ENCODE measurements at places on chromosomes 6 and 20.

GRCh38 chr6:87700397-87701343, 1.4 kb downstream of the AKIRIN2 start:
- peak; percentile 13 for DNase-seq

DNA sequence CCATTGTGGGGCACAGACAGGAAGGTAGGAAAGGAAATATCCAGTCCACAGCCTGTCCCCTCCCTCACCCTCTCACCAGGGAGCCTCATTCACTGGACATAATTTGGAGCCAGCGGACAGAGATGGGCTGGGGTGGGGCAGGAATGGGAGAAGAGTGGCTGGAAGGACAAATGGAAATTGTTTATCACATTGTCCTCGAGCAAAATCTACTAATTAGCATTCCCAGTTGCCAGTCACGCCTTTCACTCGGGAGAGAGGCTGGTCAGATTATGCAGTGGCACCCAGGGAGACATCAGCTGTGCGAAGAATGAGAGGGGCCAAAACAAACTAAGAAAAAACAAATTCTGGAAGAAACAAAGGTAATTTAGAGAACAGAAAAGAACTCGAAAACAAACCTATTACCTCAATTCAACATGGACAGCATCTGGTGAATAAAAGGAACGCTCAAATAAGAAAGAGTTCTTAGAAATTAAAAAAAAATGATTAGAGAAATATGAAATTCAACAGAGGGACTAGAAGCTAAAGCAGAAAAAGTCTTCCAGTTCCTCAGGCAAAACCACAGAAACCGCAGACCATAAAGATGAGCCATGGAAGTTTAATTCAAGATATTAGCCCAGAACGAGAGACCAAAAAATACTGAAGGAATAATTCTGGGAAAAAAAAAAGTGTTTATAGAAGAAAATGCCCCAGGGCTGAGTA, 108.5 kb upstream of the RALGAPA2 start:
- no peak for DNase-seq

DNA sequence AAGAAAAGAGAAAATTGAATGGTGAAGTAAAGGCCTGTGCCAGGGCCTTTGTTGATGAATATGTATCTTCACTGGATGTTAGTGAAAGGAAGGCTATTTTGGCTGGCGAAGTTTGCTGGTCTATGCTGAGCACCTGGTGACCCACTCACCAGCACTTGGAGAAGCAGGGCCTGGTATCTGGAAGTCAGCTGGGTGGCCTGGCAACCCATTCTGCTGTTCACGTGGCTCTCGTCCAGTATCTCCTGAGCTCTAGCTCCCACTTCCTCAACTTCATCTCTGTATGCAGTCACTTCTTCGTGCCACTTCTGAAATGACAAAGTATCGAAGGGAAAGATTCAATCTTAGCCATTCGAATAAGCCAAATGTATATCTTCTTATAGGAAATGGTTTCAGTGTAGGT, 283.7 kb downstream of the SYNE1 start:
- DNase-seq = no peak

GRCh38 chr6:43987838-43988439, 139.3 kb downstream of the MRPL14 start:
- DNase-seq = no peak

GRCh38 chr6:25219216-25219916, 59.8 kb upstream of the CARMIL1 start:
- no peak for DNase-seq

DNA sequence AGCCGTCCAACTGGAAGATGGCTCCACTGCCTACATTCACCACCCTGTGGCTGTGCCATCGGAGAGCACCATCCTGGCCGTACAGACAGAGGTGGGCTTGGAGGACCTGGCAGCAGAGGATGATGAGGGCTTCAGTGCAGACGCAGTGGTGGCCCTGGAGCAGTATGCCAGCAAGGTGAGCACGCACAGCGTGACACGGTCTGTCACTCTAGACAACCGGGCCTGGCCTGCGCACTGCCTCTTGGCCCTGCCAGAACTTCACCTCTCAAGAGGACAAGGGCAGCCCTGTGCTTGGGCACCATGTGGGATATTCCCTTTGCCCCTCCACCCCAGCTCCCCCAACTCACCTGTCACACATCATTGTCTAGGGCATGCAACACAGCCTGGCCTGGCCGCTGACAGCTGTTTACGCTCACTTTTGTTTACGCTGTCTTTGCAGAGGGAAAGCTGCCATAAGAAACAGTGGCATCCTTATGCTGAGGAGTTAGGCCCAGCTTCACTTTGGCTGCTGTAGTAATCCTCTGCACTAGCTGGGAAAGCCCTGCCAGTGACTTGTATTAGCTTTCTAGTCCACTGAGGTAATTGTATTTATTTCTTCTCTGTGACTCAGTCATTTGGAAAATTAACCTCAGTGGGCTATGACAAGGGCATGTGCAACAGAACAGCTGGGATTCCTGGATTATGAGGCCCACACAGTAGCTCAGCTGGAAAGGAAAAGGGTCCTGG, 9.8 kb upstream of the DEF6 start:
- DNase-seq = no peak

GRCh38 chr6:15399641-15400470, 154.0 kb downstream of the JARID2 start:
- no peak for DNase-seq

DNA sequence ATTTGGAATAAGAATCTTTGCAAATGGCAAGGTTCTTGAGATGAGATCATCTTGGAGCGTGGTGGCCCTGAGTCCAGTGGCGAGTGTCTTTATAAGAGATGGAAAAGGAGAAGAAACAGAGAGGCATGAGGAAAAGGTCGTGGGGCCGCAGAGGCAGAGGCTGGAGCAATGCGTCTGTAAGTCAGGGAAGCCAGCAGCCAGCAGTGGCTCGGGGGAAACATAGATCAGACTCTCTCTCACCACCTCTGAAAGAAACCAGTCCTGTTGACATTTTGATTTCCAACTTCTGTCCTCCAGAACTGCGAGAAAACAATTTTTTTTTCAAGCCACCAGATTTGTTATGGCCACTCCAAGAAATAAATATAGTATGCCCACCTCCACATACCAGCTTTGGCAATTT, 226.6 kb downstream of the TFAP2C start:
- no peak for DNase-seq

GRCh38 chr6:20186981-20187380, 25.3 kb downstream of the MBOAT1 start:
- no peak for DNase-seq

- DNase-seq = no peak
Observed at GRCh38 chr20:4099905-4100675, 84.7 kb upstream of the RNF24 start.

DNA sequence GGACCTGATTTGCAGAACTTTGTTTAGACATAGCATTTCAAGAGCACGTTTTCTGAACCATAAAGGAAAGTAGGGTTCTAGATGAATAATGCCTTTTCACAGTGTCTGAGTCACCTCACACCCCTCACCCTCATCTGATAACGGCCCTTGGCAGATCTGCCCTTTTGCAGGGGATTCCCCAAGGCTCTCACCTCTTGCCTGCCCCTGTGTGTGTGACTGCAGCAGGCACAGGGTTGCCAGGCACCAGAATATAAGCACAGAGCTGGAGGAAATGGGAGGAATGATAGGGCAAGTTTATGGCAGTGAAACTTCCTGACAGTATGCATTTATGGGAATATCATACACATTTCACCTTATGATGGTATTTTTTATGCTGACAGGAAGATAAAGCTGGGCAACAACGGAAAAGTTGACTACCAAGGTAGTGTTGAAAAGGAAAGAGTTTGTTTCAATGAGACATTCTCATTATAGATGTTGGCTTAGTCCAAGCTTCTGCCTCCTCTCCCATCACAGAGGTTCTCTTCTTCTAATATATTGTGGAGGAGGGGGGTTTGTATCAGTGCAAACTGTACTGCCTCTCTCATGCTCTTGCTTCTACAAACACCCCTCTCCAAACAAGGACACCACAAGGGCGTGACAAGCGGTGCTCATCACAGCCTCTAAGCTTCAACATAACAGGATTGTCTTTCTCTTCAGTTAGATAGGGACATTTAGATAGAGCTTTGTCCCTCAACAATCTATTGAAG, 101.5 kb upstream of the BACH2 start:
- peak; percentile 75 for DNase-seq

GRCh38 chr20:36601540-36601939, 4.0 kb upstream of the RAB5IF start:
- DNase-seq = no peak

- no peak for DNase-seq
Observed at GRCh38 chr6:121603486-121603885, 168.0 kb downstream of the GJA1 start.

- DNase-seq = no peak
Observed at GRCh38 chr6:131995917-131996316, 44.7 kb upstream of the CCN2 start.

DNA sequence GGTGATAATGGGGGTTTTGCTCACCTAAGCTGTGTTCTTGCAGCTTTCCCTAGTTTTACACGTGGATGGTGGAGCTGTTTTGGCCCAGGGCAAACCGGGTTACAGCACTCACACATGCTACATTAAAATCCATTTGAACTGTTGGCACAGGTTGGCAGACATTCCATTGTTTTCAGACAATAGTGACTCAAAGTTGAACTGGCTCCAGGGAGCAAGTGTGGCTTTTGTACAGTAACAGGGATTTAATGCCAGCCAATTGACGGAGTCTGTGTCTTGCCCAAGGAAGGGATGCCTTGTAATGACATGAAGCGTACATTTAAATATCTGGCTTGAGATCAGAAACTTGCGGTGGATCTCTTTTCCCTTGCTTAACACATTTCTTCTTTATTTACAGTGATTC, 183.1 kb downstream of the DTNBP1 start:
- no peak for DNase-seq

DNA sequence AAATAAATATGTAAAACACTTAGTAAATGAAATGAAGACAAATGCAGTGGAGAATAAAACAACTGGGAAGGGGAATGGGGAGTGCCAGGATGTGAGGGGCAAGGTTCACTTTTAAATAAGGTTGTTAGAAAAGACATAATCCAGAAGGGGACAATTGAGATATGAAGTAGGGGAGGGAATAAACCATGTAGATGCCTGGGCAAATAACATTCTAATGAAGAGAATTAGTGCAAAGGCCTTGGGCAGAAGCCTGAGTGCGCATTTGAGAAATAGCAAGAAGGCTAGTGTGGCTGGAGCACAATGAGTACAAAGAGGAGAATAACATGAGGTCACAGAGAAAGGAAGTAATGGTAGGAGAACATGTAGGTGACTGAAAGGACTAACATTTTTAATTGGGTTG, 2.4 kb downstream of the CEP57L1 start:
- no peak for DNase-seq

DNA sequence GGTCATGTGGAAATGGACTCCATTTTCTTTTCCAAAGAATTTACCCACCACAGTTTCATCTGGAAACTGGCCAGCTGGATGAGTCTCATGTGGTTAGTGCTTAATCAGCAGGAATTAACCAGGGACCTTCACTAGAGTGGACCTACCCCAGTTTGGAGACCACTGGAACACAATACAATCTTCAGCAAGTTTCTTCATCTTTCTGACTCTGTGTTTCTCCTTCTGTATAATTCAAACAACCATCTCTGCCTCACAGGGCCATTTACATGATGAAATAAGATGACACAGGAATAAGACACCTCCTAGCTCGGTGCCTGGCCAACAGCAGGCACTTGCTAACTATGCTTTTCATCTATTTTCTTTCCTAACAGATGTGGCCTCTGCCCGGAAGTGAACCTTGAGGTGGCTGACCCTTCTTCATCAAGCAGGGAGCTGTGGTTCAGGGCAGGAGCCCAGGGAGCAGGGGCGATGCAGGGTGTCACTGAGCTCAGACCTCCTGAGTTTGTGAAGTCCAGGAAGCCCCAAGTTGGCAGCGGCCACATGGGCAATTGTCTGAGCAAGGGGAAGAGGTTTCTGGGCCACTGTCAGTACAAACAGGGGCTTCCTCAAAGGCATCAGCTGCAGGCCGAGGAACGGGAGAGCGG, 98.8 kb downstream of the SOD2 start:
- no peak for DNase-seq

DNA sequence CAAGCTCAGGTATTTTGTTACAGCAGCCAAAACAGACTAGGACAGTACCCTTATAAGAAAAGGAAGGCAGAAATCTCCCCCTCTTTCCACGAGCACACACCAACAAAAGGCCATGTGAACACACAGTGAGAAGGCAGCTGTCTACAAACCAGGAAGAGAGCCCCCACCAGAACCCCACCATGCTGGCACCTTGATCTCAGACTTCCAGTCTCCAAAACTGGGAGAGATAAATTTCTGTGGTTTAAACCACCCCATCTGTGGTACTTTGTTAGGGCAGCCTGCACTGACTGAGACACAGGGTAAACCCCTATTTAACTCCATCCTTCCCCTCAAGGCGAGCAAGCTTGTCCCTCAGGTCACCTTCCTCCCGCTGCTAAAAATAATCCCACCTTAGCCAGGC, 475.8 kb upstream of the JARID2 start:
- no peak for DNase-seq

GRCh38 chr6:105164418-105164817, 15.4 kb downstream of the POPDC3 start:
- DNase-seq = no peak

GRCh38 chr6:67433124-67433523, 1202.0 kb upstream of the ADGRB3 start:
- DNase-seq = no peak

GRCh38 chr6:169913096-169913638, 161.7 kb downstream of the ERMARD start:
- DNase-seq = no peak

- DNase-seq = no peak
Observed at GRCh38 chr6:97591955-97592354, 308.9 kb upstream of the MMS22L start.

DNA sequence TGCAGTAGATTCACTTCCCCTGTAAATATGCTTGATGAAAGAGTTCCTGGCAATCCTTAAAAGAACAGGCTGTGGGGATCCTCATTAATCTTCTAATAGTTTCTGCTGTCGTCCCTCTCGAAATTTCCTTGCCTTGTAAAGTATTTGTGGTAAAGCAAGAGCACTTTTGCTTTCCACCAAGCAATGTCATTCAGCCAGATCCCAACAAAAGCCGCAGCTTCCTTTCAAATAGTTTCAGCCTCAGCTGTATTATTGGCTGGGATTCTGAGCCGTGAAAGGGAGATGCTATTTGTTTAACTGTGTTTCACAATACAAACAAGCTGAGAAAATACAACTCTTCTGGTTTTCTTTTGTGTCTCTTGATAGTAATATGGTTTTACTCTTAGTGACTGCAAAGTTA, 48.9 kb upstream of the EPHA7 start:
- DNase-seq = no peak

DNA sequence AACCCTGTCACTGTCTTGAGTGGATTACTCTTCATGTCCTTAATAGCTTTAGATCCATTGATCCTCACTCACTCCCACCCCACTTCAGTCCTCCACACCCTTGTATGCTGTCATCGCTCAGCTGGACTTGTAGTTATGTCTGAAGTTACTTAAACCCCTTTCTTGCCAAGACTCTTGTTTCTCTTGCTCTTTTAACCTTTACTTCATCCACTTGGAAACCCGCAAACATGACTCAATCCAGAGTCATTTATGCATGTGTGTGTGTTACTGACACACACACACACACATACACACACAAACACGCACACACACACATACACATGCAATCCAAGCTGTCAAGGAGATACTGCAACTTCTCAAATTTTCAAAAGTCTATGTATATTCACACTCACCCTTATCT, 341.8 kb downstream of the SYNE1 start:
- no peak for DNase-seq

- DNase-seq = no peak
Observed at GRCh38 chr6:35086636-35087360, 54.3 kb downstream of the TCP11 start.
